ENCODE measurements at places on chromosomes 4 and X.

- no peak for DNase-seq
Measured at GRCh38 chr4:122142687-122143086, 9.4 kb upstream of the BLTP1 start.

- DNase-seq: no peak
Measured at GRCh38 chr4:108637856-108638255, 12.5 kb upstream of the OSTC start.

- DNase-seq: no peak
Measured at GRCh38 chr4:118936406-118936805, 47.8 kb downstream of the SYNPO2 start.

DNA sequence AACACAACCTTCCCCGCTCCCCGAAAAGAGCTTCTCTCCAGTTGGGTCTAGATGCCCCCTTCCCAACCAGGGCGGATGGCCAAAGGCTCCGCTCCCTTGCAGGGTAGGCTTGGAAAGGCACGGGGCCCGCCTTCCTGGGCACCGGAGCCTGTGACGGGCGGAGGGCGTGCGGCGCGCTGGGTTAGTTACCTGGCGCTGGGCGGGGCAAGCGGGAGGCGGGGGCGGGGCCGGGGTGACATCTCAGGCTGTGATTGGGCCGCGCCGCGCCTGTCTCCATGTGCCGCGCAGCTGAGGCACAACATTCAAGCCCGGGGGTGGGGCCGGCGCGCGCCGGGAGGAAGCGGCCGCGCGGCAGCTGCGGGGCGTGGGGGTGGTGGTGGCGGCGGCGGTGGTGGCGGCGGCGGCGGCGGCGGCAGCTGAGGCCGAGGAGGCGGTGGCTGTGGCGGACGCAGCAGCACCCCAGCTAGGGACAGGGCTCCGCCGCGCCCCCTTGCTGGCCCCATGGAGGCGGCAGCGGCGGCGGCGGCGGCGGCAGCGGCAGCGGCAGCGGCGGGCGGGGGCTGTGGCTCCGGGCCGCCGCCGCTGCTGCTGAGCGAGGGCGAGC lies at the start of gene REPS2:
TSS of gene REPS2 (plus strand) at position 298 of the 604 bp plus-strand sequence. CDS start at position 502, 204 bp downstream.
- peak; percentile 84 for DNase-seq

DNA sequence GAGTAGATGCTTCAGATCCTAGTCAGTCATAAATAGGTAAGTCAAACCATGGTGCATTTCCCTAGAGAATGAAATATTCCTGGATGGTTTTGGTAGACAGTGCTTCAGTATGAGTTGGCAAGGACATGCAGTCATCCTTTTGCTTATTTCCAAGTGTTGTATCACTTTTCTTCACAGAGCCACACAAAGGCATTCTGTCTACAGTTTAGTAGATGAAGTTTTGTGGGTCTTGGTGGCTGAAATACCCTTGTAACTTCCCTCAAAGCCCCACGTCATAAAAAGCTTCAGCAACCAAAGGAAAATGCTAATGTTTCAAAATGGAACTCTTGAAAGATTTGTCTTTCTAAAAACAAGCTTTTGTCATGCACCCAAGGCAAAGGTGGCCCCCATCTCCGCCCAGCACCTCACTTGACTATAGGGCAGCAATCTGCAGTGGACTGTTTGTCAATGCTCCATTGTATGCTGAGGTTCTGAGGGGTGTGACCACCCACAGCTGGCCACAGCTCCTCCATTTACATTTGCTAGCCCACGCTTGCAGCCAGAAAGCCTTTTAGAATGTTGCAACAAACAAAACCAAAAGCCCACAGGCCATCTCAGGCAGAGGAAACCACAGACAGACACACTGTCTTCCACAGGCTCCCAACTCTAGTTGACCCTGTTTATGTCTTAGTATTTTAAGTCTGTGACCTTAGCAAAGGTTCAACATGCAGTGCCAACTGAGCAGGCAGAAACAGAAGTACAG lies 87.1 kb upstream of the FAM9C start:
- DNase-seq: peak; percentile 20

DNA sequence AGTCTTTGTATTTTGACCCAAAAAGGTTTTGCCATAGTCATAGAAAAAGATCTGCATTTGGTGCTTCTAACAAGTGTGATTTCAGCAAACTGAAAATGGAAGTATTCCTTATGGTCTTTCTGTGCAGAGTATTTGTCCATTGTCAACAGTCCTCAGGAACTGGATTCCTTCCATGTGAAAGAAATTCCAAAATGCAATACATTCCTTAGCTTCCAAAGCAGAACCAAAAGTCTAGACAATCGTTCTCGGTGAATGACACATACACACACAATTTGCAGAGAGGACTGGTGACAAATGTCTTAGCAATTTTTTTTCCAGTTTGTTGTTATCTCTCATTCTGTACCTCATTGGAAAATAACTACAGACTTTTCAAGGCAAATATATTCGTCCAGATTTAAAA lies 562.2 kb upstream of the SLIT2 start:
- no peak for DNase-seq

- no peak for DNase-seq
Measured at GRCh38 chrX:41596596-41596995, 92.2 kb upstream of the GPR34 start.

- peak; percentile 55 for DNase-seq
Measured at GRCh38 chr4:15003891-15004738, 1.8 kb downstream of the CPEB2 start.

DNA sequence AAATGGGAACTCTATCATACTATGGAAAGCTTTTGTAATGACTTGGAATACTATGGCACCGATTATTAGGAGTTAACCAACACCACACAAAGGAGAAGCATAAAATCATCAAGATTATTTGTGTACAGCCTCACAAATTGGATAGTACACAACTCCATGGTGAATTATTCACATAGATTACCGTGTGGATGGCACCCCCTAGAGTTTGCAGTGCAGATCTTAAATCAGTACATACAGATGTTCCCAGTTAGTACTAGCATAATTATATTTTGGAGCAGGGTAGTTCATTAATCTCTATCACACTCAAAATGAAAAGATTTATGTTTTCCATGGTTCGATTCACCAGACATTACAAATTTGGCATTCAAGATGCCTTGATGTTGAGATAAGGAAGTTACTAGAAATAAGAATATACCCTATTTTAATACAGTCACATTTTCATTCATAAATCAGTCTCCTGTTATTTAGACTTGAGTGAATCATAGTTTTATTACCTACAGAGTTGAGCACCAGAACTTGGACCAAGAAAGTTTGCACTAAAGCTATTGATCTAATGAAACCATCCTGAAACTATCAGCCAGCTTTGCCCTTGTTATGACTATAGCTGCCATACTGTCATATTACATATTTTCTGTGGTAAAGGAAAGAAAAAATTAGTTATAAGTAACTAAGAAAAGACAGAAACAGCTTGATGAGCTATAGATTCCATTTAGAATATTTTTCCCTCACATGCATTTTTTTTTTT lies 531.8 kb downstream of the GLUD2 start:
- DNase-seq: no peak

DNA sequence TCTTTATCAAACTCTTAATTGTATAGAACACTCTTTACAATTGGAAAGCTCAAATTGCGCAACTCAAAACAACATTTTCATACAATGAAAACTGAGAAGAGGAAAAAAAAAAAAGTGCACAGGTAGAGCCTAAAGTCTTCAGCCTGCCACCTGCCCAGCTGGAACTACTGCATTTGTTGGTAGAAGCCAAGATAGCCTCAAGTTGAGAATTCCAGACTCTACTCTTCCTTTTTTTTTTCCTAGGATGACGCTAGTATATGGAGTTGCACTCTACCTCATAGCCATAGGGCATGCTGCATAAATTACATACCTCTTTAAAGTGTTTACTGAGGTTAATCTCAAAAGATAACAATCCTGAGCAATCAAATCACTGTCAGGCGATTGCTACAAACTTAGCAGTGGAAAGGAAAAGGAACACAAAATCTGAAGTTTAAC lies 13.6 kb downstream of the ABCG2 start:
- no peak for DNase-seq

- no peak for DNase-seq
Measured at GRCh38 chr4:140293979-140294378, 79.5 kb upstream of the SCOC start.

DNA sequence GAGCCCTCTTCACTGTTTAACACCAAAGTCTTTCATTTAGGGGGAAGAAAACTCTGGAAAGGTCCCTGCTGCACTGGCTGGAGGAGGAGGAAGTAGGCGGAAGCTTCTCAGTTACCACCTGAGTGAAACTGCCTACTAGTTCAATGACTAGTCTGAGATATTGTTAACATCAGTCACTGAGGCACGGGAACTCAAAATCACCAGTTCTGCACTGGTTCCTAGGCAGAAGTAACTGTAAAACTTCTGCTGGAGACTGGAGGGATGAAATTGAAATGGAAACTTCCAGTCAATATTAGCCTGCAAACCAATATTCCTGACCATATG lies 178.3 kb downstream of the SNCA start:
- DNase-seq: no peak

DNA sequence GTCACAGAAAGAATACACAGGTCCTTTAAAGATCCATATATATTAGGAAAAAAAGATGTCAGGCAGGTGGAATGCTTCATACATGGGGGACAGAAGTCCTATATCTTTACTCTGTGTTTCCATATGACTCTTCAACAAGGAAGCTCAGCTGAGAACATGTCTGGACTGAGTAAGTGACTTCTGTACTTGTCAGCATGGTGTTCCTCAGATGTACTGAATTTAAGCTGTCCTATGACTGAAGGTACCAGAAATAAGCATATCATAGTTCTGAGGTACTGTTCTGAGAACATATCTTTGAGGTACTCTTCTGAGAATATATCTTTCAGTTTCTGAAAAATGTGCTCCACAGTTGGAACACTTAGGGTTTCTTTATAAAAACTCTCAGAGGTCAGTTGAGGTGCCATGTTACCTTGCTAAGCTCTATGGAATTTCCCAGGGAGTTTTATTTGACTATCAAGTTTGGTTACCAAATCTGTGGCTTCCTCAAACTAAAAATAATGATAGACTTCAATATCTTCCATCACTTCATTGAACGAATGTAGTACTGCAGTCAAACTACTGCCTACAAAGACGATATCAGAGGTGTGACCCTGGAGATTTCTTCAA lies 597.2 kb upstream of the GNPDA2 start:
- no peak for DNase-seq

DNA sequence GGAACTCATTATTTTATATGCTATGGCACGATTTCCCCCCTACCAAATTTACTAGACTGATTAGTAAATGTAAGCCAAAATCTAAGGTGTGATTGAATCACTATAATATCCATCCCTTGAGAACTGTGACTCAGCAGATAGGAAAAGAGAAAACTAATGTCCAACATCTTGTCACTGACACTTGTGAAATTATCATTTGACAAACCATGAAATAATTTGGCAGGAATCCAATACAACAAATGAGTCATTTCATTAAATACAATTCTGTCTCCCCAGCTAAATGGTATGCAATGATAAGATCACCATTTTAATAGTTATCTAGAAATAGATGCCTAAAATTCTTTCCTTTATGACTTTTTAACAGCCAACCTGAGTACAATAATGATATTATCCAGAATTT lies 462.3 kb downstream of the DMD start:
- DNase-seq: no peak

GRCh38 chrX:23667239-23668177 lies at the start of gene PRDX4:
TSS of gene PRDX4 (plus strand) at chrX:23667493. CDS start at chrX:23667571, 78 bp downstream.
- DNase-seq: peak; percentile 80

DNA sequence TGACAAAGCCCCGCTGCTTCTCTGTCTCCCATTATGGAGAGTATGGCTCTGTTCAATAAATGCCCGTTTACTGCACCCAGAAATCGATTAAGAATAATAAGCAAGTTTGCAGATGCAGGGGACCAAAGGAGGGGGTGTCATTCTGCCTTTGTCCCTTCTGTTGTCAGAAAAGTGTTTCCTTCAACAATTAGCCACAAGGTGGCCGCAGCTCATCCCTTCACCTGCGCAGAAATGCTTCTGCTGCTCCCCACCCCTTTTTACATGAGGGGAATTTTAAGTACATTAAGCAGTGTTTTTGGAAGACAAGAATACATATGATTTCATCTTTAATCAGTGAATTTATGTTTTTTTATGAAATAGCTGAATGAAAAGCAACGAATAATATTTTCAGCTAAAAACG lies 175.6 kb upstream of the ARX start:
- DNase-seq: no peak

DNA sequence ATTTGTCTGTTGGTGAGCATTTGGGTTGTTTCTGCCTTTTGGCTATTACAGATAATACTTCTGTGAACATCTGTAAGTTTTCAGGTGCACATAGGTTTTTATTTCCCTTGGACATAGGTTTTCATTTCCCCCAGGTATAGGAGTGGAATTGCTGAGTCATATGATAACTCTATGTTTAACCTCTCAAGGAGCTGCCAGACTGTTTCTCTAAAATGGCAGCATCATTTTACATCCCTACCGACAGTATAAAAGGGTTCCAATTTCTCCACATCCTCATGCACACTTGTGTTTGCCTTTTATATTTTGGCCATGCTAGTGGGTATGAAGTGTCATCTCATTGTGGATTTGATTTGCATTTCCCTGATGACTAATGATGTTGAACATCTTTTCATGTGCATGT lies 53.5 kb downstream of the TMEM164 start:
- DNase-seq: no peak

DNA sequence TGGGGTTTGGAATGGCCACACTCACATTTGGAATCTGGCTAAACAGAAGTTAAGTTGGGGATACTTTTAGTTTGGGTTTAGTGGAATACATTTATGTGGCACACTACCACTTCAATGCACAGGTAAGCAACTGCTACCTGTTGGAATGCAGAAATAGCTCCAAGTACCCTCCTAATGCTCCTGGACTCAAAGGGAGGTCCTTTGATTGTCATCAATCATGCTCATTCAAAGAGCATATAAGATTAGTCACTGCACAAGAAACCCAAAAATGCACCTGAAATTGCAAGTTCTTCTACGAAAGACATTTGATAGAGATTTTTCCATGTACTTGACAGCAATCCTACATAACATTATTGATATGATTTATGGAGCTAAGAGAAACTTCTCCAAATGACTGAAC lies 247.7 kb downstream of the ANKRD50 start:
- no peak for DNase-seq

DNA sequence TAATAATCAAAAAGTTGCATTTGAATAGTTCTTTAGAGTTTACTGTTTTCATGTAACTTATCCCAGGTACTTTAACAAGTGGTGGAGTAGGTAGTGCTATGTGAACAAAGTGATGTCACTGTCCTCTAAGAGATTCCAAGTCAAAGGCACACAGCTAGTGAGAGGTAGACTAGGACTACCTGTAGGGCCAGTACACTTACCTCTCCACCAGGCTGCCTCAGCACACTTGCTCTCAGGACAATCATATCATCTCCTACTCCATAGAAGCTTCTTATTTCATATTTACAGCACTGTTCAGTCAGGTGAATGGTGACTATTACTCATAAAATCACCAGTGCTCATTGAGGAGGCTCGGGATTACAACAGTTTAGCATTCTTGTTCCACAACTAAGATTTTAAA lies 173.0 kb upstream of the EMCN start:
- no peak for DNase-seq

GRCh38 chr4:56505269-56506130 lies at the start of gene ARL9:
TSS of gene ARL9 (plus strand) at chr4:56505791. CDS start at chr4:56505863, 72 bp downstream.
- DNase-seq: peak; percentile 46

All from CD4-positive, alpha-beta T cell treated with Interleukin-15 for 1 hour (primary cell).